Suppressor macrophage treated with lipopolysaccharide for 1 hour (primary cell): ENCODE measurements at places on chromosomes 7 and 10.

DNA sequence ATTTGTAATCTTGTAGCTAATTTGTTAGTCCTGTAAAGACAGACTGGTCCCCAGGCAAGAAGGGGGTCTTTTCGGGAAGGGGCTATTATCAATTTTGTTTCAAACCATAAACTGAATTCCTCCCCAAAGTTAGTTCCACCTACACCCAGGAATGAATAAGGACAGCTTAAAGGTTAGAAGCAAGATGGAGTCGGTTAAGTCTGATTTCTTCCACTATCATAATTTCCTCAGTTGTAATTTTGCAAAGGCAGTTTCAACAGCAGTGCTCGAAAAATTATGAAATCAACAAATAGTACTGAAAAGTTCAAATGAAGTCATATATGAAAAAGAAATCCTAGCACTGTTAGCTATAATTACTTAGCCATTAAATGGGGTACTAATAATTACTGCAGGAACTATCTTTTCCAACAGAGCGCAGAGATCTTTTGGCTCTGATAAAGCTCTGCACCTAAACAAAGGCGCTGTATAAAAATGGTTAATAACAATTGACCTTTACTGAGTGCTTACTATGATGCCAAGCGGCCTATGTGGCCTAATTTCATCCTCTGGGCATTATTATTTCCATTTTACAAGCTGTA, 756 bp upstream of the SEC24C start:
- DNase-seq, result no peak

GRCh38 chr7:86558680-86559501, 84.8 kb upstream of the GRM3 start:
- no peak for DNase-seq

DNA sequence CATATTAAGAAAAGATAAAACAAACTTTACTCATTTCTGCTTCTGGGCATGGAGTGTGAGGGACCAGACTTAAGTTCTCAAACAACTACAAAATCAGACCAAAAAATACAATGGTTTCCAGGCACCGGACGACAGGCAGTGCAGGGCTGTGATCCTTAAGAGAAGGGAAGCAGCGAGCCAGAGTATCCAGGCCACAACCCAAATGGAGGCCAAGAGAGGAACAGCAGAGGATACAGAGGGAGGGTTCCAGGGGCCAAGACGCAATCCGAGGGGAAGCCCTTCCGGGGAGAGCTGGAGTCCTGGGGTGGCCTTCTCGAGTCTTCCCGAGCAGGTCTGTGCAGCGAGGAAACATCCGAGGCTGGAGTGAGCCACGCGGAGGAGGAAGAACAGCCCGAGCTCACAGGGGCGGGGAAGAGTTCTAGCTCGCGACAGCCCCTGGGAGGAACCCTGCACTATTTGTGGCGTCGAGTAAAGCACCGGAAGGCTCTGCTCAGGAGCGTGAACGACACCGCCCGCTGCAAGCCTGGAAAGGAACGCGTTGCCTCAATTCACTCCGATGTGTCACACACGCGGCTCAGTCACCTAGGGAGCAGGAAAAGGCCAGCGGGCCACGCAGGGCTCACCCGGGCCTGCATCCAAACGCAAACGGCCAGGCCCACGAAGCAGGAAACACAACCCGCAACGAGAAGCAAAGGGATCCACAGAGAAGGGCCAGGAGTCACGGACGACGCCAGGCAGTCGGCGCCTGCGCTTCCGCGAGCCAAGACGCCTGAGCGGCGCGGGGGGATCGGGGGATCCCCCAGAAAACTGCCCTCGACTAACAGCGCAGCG, 933 bp upstream of the RNF32 start:
- DNase-seq, result peak; percentile 18

GRCh38 chr7:111090846-111091245, at the start of gene LRRN3:
LRRN3 (plus strand) TSS chr7:111091127; CDS start chr7:111122773, 31,646 bp downstream.
- no peak for DNase-seq

GRCh38 chr10:71727738-71728737, 8.5 kb upstream of the C10orf105 start:
- DNase-seq, result peak; percentile 89

DNA sequence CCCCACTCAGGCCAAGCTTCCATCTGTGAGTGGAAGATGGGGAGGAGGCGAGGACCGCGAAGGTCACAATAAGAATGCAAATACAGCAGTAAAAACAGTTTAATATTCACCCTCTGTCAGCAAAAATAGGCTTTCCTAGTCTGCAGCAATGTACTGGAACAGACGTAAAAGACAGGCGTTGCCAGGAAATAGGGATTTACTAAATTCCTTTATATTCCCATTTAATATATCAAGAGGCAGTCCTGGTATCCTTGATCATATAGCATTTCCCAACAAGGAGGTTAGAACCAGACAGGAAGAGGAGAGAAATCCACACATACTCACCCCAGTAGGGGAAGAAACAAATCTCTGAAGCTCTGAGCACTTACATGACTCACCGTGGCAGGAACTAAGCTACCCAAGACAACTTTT, 1054.9 kb upstream of the C7orf33 start:
- no peak for DNase-seq

- DNase-seq, result no peak
Measured at GRCh38 chr10:49649294-49649693, 30.2 kb upstream of the C10orf53 start.
